ENCODE measurements at places on chromosomes 12 and 14. TPM values are rescaled to one million over a fixed set of nuclear protein-coding genes. Genes with fewer than 3 reads are reported as not detected.

DNA sequence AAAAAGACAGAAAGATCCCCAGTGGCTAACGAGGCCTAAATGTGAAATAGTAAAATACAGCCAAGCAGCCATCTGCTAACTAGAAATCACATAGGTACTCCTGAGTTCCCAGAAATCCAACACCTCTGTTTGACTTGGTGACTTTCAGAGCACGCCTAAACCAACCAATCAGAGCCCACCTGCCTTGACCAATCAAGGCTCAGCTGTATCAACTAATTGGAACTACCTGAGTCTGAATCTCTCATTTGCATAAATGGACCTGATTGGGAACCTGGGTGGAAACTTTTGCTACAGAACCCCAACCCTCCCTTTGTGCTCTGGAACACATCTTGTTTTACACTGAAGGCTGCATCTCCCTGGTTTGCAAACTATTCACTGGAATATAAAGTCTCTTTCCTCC lies 5.1 kb upstream of the TCL1B start:
- DNase-seq = no peak

DNA sequence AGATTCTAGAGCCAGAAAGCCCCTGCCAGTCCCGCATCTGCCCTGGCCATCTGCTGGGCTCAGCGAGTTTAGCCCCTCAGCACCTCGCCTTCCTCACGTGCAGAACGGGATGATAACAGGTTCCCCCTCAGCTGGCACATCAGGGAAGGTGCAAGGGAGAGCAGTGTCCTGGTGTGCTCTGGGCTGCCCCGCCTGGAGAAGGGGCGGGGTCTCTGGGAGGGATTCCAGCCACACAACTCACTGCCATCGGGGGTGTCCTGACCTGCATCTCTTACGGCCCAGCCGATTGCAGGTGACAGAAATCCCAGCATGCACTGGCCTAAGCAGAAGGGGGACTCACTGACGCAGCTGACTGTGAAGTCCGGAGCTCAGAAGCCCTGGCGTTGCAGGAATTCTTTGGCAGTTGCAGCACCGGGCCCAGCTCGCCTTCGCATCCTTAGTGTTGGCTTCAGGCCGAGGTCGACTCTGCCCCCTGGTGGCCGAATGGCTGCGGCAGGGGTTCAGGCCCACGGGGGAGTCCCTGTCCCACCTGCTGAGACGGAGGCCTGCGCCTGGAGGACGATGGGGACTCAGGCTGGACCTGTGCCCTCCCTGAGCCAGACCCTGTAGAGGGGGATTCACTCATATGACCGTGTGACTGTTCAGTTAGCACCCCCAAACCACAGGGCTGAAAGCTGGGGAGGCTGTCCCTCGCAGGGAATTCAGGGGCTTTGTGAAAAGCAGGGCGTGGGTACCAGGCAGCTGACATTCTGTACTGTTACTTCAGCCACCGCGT lies 178.6 kb downstream of the ADGRD1 start:
- DNase-seq = no peak

DNA sequence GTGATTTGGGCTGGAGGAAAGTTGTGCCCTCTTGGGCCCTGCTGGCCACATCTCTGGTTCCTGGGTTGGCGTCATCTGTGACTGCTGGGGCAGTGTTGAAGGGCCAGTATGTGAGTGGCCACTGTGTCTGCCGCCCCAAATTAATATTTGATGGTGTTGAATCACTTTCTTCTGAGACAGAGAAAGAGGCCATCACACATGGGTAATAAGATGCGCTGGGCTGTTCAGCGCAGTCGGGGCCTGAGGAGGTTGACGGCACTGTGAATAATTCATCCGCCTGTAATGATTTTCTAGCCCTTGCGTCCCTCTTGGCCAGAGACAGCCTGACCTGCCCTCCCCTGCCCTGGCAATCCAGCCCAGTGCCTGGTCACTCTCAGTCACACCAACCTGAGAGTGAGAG lies 56.2 kb upstream of the BEGAIN start:
- no peak for DNase-seq

DNA sequence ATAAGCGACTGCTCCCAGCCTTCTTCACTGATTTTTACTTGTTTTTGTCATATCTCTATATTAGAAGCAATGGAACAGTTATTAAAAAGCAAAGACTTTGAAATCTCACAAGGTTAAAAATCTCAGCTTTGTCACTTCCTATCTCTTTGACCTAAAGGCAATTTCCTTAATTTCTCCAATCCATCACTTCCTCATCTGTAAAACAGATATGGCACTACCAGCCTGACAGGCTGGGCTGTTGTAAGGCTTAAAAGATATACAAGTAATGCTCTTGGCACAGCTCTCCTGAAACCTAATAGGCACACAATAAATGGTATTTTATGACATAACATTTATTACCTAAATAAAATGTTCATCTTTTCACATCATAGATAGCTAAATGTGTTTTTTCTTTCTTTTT lies 25.6 kb downstream of the ATXN2 start:
- DNase-seq = no peak

DNA sequence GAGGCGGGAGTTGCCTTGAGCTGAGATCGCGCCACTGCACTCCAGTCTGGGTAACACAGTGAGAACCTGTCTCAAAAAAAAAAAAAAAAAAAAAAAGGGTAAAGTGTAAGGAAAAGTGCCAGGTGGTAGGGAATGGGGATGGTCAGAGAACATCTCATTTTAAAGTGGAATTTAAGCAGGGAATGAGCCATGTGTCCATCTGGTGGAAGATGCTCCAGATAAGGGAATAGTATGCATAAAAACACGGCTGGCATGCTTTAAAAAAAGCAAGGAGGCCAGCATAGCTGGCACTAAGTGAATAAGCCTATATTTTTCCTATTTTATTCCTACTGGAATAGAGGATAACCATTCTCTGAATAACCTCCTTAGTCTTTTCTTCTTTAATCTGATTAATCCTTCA lies 33.7 kb downstream of the FAM186A start:
- DNase-seq = no peak

DNA sequence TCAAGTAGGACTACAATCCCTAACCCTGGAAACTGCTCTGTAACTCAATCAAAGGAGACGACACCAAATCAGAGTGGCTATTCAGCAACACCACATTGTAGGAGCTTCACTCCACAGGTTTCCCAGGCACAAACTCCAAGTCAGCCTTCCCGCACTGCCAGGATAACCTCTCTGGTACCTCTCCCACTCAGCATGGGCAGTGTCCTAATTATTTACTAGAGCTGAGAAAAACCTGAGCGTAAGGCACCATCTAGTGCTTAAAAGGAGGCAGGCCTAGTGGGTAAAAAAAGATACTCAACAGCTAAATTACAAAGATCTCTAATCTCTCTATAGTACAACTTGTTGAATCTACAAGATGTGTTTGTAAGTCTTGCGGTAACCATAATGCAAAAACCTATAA lies 36.1 kb downstream of the PARP11 start:
- DNase-seq = no peak

DNA sequence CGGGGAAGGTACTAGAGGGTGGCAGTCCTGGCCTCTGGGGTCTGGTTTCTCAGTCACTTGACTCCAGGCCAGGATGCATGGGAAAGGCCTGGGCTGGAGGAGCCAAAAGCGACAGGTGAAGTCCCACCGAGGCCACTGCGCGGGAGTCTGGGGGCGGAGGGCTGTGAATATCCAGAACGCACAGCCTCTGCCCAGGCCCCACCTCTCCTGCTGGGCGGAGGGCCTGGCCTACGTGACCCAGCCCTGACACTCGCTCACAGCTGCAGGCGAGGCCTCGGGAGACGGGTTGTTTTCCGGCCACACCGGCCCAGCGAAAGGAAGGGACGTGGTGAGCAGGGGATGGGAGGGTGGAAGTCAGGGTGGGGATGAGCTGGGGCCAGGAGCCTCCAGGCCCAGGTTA lies 91.2 kb downstream of the RFLNA start:
- DNase-seq = no peak

- DNase-seq = no peak
Measured at GRCh38 chr12:54018468-54018984, 9.7 kb upstream of the HOXC6 start.

- no peak for DNase-seq
Measured at GRCh38 chr12:132998741-132999140, 12.6 kb downstream of the ZNF26 start.

GRCh38 chr14:94312481-94313246 lies 10.5 kb downstream of the SERPINA6 start:
- no peak for DNase-seq

- no peak for DNase-seq
Measured at GRCh38 chr12:120094485-120094884, 22.1 kb downstream of the RAB35 start.

GRCh38 chr12:80986224-80986623 lies 48.5 kb upstream of the LIN7A start:
- DNase-seq = no peak

DNA sequence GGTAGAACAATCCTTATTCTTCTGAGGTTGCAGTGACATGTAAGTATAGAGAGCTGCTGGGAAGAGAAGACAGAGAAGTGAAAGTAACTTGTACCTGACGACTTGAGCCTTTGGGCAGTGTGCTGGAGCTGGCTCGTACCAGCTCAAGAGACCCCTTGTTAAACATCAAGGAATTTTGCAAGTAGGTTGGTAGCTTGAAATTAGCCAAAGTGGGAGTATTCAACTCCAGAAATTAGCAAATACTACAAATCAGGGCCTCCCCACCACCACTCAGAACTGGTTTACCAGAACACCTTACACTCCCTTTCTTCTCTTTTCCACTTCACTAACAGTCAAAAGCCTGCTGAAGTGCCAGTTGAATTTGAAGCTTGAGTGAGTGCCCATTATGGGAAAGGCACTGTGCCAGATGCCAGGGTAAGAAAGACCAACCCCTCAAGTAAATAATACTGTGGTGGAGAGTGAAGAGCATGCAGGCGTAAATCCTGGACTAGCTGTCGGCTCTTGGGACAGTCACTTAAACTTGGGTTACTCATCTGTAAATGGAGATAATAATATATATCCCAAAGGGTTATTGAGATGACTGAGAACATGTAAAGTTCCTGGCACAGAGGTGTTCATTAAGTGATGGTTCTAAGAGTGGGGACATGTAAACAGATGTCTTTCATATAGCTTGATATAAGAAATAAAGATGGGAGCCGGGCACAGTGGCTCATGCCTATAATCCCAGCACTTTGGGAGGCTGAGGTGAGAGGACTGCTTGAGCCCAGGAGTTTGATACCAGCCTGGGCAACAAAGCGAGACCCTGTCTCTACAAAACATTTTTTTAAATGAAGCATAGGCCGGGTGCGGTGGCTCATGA lies 27.0 kb upstream of the EID3 start:
- no peak for DNase-seq

DNA sequence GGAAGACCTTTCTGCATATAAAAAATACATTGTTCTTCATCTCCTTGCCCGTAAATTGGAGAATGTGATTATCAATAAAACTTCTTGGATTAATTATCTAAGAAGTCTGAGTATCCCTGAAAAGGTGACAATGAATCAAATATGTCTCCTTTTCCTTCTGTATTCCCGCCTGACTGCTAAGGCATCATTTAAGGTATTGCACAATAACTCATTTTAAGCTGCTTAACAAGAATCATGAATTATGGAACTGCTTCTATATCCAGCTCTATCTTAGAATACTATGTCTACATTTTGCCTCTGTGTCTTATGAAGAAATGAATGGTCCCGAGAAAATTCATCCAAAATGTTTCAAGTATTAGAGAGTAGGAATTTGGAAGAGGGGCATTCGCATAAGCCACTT lies 294.4 kb downstream of the SOX5 start:
- DNase-seq = no peak

Gene TBC1D30
- 15.8 TPM for total RNA-seq

Gene MGP
- total RNA-seq = 1.2 TPM

Gene GLIPR1L1
- total RNA-seq = not detected

Gene NTN4
- total RNA-seq = 0.15 TPM

Gene HCAR1
- total RNA-seq = 0.05 TPM

Gene PLEKHG7
- 1.3 TPM for total RNA-seq

Gene C12orf42
- total RNA-seq = 2.0 TPM

Gene KLRG1
- total RNA-seq = 2.1 TPM

Measured in GM12878 (cell line).